Lung (tissue), 17 donors: ENCODE measurements at places on chromosomes 4 and X. TPM values are rescaled to one million over a fixed set of nuclear protein-coding genes. Genes with fewer than 3 reads are reported as not detected.

NR0B1 gene
- not detected for total RNA-seq

DNA sequence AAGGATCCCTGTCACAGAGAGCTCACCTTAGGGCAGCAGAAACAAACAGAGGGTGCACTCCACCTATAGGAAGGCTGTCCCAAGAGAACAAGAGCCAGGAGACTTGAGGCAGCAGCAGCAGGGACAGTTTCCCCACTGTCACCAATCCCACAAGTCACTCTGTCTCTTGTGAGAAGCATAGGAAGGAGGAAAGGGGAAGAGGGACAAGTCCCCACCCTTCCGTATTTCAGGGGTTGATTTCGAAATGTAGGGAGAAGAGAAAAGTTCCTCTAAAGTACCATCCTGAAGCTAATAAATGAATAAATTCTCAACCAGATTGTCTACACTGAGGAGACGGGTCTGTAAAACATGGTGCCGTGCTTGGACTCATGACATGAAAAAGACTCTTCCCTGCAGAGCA, 9.5 kb upstream of the TLR8 start:
- no peaks in the 10 kb centered on the region for H3K36me3 ChIP-seq
- peaks cover 9% of the 10 kb centered on the region for H3K27me3 ChIP-seq
- no peak overlapping the region for H3K4me3 ChIP-seq

GRCh38 chr4:121200795-121201472, 36.8 kb upstream of the TNIP3 start:
- DNase-seq: no peak
- no peak overlapping the region for H3K27ac ChIP-seq
- H3K4me3 ChIP-seq: no peak overlapping the region
- H3K27me3 ChIP-seq: no peaks in the 10 kb centered on the region
- no peaks in the 10 kb centered on the region for H3K36me3 ChIP-seq

- peak; percentile 5 for DNase-seq
- H3K4me3 ChIP-seq: peak overlapping the region; percentile 84
- H3K27ac ChIP-seq: peak overlapping the region; percentile 97
- no peaks in the 10 kb centered on the region for H3K4me1 ChIP-seq
- no peaks in the 10 kb centered on the region for H3K36me3 ChIP-seq
These were observed 654 bp upstream of the STS start for GRCh38 chrX:7146703-7147412.

GRCh38 chrX:13966793-13967125, 62.9 kb downstream of the GEMIN8 start:
- H3K36me3 ChIP-seq: no peaks in the 10 kb centered on the region
- DNase-seq: no peak
- no peak overlapping the region for H3K27ac ChIP-seq
- H3K27me3 ChIP-seq: no peaks in the 10 kb centered on the region
- no peak overlapping the region for H3K4me3 ChIP-seq

GRCh38 chr4:15396157-15396800, 31.6 kb upstream of the C1QTNF7 start:
- DNase-seq: peak; percentile 45
- no peak overlapping the region for H3K27ac ChIP-seq
- H3K27me3 ChIP-seq: no peaks in the 10 kb centered on the region
- H3K36me3 ChIP-seq: no peaks in the 10 kb centered on the region

SPIN2A gene
- total RNA-seq: 0.77 TPM

DNA sequence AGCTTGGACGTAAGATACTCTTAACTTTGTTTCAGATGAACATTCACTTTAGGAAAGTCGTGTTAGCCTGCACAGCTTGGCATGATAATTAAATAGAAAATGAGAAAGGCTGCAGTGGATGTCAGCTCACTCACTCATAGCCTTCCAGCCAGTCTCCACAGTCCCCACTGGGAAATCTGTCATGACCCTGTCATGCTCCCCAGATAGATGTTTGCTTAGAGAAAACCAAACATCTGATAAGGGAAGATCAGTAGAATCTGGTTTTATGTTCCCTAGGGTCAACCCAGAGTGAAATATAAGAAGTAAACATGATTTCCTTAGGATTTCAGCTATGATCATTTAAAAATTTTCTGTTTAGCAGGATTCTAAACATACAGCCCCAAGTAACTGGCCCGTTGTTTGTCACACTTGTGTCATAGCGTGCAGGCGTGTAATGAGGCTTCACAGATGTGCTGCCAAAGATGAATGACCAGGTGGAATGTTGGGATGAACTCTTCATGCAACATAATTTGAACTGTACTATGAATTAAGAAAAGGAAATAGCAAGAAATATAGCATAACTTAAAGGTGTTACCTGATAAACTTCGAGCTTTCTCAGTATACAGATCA, 180.1 kb downstream of the BANK1 start:
- DNase-seq: no peak
- no peak overlapping the region for H3K27ac ChIP-seq
- H3K36me3 ChIP-seq: no peaks in the 10 kb centered on the region
- H3K4me3 ChIP-seq: no peak overlapping the region
- no peaks in the 10 kb centered on the region for H3K27me3 ChIP-seq
- no peaks in the 10 kb centered on the region for H3K4me1 ChIP-seq

DNA sequence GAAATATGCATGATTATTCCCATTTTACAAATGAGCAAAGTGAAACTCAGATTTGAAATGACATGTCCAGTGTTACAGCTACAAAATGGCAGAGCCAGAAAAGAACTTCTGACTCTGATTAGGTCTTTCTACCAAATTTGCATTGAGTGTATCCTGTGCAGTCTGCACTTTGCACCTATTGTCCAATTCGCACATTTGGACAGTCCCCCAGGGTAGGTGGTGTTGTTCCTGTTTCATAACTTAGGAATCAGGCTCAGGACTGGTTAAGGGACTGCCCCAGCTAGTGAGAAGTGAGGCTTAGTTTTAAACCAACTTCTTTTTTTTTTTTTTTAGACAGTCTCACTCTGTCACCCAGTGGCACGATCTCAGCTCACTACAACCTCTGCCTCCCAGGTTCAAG, 137.9 kb upstream of the NALF2 start:
- no peak overlapping the region for H3K27ac ChIP-seq
- no peak for DNase-seq
- H3K36me3 ChIP-seq: no peaks in the 10 kb centered on the region
- no peaks in the 10 kb centered on the region for H3K27me3 ChIP-seq
- H3K4me1 ChIP-seq: peaks cover 8% of the 10 kb centered on the region

DNA sequence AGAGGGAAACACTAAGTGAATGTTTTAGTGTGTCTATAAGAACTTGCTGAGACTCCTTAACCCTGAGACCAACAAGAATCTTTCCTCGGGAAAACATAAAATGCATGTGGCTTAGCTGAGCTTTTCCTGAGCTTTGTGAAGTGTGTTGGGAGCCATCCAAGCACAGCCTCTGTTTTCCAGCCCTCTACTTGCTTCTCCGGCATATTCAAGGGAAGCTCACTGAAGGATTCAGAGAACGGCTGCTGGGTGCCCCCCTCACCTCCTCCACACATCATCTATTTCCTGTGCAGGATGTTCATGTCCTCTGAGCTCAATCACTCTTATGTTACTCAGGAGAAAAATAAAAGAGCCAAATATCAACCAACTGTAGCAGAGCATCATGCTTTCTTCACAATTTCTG, 492.1 kb downstream of the IL15 start:
- no peaks in the 10 kb centered on the region for H3K4me1 ChIP-seq
- peak; percentile 93 for DNase-seq
- H3K4me3 ChIP-seq: no peak overlapping the region
- no peaks in the 10 kb centered on the region for H3K27me3 ChIP-seq
- H3K27ac ChIP-seq: peak overlapping the region; percentile 3
- H3K36me3 ChIP-seq: peaks cover 2% of the 10 kb centered on the region

GRCh38 chr4:17368408-17368807, 143.5 kb downstream of the QDPR start:
- no peak for DNase-seq
- no peaks in the 10 kb centered on the region for H3K27me3 ChIP-seq
- H3K36me3 ChIP-seq: no peaks in the 10 kb centered on the region
- no peak overlapping the region for H3K27ac ChIP-seq
